CD4-positive, alpha-beta T cell treated with Interleukin-1 beta for 1 hour (primary cell): ENCODE measurements at places on chromosomes 7 and 10.

GRCh38 chr7:132895231-132895630 is 186.7 kb downstream of the CHCHD3 start:
- DNase-seq, result no peak

DNA sequence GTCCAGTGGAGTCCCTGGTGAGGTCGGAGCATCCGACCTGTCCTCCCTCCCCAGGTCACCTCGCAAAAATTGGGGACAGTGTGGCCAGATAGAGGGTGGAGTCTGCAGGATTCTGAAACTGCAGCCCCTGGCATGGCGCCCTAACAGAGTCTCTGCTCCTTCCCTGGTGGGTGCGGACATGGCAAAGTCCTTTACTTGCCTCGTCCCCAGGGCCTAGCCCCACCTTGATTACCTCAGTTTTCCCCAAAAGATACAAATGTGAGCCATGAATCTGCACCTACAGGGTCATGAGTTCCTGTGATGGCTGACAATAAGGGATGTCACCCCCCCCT is 47.7 kb downstream of the NPVF start:
- DNase-seq, result no peak

GRCh38 chr10:71473671-71474599 is 77.2 kb downstream of the CDH23 start:
- no peak for DNase-seq

DNA sequence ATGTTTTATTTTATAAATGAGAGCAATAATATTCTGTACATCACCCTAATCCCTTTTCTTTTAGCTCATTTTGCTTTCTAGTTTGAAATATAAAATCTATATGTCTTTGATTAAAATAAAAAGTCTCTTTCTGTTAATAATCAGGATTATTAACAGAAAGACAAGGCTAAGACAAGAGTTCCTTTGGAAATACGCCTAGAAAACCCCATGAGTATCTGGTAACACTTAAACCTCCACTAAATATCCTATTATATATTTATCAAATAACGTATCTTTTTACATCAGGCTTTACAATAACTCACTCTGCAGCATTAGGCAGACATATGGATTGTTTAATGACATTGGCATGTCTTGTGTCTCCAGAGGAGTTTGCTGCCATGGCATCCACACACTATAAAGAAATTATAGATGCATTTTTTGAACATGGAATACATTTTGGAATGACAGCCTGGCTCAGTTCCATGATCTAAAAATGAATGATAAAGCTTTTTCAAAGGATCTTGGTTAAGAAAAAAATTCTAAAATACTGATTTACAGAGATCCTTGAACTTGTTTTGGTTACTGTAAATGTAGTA is 98.7 kb downstream of the TMEM26 start:
- DNase-seq, result no peak

- DNase-seq, result no peak
Observed at GRCh38 chr7:87479951-87480350, 4.5 kb upstream of the ABCB4 start.

- no peak for DNase-seq
Observed at GRCh38 chr7:118349604-118350003, 125.1 kb downstream of the ANKRD7 start.

DNA sequence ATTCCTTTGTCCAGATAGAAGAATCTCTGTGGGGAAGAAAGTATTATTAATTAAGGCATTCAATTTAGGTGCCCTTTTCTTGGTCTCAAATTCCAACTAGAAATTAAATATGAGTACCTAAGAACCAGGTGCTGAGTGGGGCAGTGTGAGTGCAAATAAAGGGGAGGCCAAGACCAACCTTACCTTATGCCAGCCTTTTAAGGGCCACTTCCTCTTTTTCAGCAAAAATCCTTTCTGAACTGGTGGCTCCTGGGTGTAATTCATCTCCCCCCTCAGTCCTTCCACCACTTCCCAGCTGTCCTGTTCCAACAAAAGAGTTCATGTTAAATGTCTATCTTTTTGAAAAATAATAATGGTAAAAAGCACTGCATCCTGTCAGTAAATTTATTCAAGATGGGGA is 108.2 kb downstream of the OSBPL3 start:
- DNase-seq, result no peak

- DNase-seq, result no peak
Observed at GRCh38 chr10:132940791-132941465, 1.4 kb downstream of the CFAP46 start.

DNA sequence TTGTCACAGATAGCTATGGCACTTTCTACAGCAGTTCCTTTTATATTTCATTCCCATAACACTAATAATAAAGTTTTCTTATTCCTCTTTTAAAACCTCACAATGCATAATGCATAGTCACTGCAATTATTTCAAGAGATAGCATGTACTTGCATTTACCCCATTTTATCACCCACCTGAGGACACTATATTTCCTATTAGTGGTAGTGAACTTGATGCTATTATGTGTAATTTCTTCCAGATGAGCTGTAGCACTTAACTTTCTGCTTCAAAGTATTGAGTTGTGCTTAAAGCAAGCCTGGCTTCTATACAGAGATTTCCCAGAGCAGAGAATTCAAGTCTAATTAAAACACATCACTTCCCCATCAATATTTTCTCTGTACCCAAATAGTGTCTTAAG is 461.1 kb downstream of the HTR7 start:
- no peak for DNase-seq

- no peak for DNase-seq
Observed at GRCh38 chr10:3612183-3613001, 172.6 kb downstream of the KLF6 start.

- no peak for DNase-seq
Observed at GRCh38 chr10:102235598-102235920, 5.8 kb downstream of the PITX3 start.

DNA sequence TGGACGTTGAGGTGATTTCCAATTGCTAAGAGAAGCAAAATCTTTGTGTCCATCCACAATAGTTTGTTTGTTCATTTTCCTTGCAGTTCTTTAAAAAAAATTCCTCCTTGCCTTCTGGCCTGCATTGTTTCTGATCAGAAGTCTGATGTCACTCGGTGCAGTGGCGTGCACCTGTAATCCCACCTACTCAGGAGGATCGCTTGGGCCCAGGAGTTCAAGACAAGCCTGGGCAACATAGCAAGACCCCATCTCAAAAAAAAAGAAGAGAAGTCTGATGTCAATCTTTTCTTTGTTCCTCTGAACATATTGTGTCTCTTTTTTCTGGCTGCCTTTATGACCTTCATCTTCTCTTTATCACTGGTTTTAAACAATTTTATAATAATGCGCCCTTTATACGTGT is 13.5 kb upstream of the OCM start:
- no peak for DNase-seq

DNA sequence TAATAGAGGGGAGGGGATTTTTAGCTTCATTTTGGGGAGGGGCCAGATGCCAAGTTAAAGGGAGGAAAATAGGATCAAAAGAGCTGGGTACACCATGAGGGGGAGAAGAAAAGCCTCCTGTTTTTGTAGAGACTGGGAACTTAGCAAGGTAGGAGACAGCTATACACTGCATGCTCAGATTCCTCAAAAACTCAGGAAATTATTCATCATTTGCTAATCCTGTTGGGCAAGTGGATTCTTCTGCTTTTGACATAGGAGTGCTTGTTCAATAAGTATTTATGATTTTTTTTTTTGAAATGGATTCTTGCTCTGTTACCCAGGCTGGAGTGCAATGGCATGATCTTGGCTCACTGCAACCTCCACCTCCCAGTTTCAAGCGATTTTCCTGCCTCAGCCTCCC is 73.4 kb downstream of the LYZL2 start:
- DNase-seq, result no peak

DNA sequence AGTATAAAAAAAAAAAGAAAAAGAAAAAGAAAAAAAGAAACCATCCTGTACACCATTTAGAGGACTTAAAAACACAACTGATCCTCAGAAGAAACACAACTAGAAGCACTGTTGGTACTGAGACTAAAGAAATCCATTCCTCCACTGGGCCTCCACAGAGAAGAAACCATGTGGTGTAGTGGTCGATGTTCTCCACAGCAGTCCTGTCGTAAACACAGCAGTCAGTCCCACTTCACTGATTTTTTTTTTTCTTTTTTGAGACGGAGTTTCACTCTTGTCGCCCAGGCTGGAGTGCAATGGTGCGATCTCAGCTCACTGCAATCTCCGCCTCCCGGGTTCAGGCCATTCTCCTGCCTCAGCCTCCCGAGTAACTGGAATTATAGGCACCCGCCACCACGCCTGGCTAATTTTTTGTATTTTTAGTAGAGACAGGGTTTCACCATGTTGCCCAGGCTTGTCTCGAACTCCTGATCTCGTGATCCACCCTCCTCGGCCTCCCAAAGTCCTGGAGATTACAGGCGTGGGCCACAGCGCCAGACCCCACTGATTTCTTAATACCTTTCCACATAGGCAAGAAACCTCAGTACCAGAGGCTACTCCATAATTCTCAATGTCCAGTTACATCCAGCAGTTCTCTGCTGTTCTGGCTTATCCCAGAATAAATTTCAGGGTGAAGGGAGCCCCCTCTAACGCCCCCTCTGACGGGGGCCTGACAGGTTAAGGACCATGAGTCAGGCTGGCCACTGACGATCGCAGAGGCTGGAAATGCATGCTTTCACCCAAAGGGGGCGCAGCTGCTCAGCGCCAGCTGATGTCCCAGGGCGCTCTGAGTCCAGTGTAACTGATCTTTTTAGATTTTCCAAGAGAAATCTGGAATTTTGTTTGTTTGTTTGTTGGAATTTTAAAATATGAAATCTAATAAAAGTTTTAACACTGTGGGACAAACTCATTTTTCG is 24.8 kb upstream of the FFAR4 start:
- DNase-seq, result no peak

DNA sequence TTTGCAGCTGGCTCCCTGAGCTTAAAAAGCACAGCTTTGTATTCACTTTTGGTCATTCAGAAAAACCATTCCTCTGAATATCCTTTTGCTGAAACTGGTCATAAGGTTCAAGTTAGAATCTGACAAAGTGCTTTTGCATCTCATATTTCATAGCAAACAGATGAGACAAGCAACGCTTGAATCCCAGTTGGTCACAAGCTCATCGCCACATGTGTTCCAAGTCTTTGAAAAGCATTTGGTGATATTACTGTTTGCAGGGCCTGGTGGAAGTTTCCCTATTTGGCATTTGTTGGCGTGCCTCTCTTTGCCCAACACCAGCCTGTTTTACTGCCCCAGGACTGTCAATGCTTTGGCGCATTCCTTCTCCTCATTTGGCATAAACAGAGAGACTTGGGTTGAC is 10.3 kb downstream of the TACC2 start:
- no peak for DNase-seq

DNA sequence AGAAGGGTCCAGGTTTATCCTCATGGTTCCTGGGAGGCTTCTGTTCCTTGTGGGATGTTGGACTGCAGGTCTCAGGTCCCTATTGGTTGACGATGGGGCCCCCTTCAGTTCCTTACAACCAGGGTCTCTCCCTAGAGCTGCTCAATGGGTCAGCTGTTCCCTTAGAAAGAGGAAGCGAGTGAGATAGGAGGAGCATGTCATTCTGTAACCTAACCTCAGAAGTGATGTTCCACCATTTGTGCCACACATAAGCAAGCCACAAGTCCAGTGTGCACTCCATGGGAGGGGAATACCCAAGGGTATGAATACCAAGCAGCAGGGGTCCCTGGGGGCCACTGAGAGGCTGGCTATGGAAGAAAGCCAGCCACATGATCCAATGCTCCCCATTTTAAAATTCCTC is 192.7 kb downstream of the GATA3 start:
- DNase-seq, result no peak

GRCh38 chr10:94098896-94099295 is 105.2 kb downstream of the PLCE1 start:
- no peak for DNase-seq

DNA sequence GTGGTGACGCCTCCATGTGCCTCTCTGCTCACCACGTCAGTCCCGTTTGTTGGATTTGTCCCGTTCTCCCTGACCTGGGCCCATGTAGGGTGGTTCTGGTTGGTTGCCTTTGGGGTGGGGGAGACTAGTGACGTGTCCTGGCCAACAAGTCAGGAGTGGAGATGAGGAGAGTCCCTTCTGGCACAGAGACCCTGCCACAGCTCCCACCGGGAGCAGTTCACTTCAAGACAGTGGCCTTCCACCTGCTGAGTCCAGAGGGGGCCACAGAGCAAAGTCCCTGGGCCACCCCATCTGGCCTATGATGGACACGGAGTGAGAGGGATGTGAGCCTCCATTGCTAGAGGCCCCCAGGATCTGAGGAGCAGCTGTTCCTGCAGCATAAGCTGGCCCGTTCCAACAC is 405.6 kb downstream of the TCERG1L start:
- no peak for DNase-seq
